Fibroblast of the conjunctiva (primary cell): ENCODE measurements at places on chromosomes 2 and 18.

- no peak for DNase-seq
Observed at GRCh38 chr2:136015699-136016098, 30.3 kb upstream of the DARS1 start.

DNA sequence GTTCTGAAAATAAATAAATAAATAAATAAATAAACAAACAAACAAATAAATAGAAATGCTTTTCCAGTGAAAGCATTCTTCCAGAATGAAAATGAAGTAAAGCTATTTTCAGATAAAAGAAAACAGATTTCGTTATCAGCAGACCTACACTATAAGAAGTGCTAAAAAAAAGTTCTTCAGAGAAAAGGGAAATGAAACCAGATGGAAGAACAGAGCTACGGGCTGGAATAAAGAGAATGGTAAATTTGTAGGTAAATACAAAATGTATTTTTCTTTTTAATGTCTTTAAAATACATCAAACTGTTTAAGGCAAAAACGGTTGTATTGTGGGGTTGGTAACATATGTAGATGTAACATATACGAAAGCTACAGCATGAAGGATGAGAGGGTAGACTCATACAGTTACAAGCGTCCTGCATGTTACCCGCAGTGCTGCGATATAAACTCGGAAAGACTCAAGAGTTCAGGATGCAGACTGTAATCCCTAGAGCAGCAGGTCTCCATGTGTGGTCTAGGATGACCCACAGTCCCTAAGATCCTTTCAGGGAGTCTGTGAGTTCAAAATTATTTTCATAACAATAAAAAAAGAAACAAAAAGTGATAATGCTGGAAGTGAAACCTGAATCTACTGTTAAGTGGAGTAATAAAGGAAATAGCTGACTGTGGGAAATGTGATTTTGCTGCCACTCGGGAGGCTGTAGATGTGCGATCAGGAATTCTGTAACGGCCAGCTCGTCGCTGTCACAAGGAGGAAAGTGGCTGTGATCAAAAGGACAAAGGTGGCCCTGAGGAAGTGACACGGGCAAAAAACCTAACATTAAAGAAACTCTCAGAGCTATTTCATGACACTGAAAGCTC lies 5.3 kb upstream of the RAB12 start:
- DNase-seq = no peak

- DNase-seq = no peak
Observed at GRCh38 chr18:30245766-30246455, 796.6 kb downstream of the DSC3 start.

DNA sequence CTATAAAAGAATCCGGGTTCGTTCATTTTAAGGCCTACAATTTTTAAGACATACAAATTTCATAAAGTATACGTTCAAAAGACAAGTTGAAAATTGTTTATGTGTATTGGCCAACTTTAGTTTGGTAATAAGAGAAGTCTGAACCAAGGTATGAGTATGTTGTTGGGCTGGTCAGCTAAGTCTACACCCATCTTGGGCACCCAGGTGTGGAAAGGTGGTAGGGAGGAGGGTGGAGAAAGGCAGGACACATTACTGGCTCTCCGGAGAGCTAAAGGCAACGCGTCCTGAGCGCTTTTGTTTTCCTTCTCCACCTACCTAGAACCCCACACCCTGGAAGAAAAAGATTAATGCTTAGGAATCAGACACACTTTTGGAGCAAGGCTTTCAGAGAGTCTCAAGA lies 899 bp upstream of the PELI1 start:
- DNase-seq = no peak

DNA sequence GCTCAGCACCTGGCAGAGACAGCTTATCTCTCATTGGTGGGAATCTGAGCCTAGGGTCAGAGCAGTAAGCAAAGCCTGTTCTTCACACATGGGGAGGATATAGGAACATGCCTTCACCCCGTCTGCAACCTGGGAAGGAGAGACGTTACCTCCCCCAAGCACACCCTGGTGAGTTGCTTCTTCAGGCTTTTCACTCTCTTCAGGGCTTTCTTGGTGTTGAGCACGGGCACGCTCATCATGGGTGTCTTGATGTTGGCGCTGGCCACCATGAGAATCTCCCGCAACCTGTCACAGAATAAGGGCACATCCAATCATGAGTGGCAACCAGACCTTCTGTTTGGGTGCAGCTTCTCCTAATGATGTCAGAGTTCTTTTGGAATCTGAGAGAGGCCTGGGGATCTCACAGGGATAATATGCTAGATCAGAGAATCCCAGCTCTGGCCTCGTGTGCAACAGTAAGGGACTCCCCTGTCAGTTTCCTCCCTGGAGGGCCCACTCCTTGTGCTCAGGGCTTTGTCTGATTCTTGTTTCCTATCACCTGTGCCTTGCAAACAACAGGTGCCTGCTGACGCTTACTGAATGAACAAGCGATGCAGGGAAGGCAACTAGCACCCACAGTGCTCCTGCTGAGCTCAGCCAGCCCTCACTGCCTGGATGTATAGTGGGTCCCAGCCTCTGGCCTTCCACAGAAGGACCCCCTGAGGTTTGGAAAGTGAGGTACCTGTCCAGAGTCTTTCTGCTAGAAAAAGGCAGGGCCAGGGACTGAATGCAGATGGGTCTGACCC lies 66.3 kb downstream of the POLR1A start:
- DNase-seq = no peak

DNA sequence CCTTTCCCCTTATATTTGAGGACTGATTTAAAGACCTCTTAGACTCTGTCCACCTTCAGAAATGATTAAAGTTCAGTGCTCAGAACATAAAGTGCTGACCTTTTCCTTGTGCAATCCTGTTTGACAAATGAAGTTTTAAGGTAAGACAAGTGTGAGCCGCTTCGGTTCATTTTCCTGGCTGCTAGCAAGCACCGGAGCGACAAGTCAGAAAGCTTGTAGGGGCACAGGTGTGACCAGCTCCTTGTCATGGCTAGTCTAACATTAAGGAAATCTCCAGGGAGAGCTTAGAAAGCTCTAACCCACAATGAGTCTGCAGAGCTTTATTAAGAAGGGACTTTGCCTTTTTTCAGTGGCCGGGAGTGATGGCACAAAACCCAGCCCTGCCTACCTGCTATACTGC lies 2.3 kb upstream of the NCKAP5 start:
- no peak for DNase-seq

GRCh38 chr2:33204945-33205344 lies 258.2 kb downstream of the LTBP1 start:
- DNase-seq = no peak

DNA sequence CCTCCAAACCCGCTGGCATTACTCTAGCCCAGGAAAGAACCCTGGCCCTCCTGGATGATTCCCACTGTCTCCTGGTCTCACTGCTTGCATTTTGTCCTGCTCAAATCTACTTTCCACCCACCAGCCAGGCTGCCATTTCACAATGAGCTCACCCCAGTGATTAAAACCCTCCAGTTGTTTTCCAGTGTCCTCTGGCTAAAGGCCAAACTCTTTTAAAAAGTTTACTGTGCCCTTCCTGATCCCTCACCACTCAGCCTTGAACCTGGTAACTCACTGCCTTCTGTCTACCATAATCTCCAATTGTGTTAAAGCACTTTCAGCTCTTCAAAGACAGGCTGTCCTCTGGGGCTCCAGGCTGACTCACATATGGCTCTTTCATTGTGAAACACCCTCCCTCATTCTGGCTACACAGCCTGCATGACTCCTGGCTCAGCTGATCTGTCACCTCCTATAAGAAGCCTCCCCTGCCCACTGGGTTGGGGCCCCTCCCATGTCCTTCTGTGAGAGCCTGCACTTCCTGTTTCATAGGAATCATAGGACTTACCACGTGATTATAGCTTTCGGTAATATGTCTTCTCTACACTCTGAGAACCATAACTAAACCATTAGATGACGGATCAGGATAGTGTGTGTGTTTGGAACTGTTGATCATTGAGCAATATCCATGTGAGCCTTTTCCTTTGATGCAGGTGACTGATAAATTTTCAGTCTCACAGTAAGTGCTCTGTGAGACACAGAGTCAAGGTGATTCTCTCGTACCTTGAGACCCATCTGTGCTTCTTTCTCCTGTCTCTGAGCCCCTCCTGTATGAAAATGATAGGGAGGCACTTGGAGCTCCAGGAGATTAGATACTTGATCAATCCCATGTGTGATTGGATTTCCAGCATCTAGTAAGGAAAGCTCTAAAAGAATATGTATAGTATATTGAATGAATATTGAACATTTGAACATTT lies 590.8 kb upstream of the ID2 start:
- DNase-seq = peak; percentile 89

- no peak for DNase-seq
Observed at GRCh38 chr2:205698286-205699268, 16.3 kb downstream of the NRP2 start.

DNA sequence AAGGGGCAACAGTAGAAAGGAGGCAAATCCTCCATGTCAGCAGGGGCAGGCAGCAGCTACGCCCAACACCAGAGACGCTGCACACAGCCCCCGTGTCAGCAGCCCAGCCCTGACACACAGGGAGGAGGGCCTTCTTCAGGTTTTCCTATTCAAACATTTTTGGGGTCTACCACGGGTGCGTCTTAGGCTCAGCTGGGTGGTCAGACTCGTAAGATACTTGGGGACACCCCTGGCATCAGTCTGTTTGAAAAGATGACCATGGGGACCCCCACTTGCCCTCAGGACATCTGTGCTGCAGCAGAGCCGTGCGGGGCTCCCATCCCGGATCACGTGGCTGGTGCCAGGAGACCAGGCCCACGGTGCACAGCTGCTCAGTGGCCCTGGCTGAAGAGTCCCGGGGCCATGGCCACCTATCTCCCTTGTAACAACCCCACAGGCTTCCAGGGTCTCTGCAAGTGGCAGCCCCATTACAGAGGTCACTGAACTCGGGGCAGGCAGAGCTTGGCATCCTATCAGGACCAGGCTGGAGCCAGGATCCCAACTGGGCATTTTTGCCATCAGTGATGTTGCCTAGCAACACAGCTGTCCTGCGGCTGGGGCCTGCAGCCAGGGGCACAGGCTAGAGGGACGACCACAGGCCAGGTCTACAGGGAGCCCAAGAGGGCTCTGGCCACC lies 82.5 kb downstream of the EDAR start:
- DNase-seq = no peak

- DNase-seq = peak; percentile 60
Observed at GRCh38 chr18:63161761-63162195, 157.8 kb downstream of the BCL2 start.

DNA sequence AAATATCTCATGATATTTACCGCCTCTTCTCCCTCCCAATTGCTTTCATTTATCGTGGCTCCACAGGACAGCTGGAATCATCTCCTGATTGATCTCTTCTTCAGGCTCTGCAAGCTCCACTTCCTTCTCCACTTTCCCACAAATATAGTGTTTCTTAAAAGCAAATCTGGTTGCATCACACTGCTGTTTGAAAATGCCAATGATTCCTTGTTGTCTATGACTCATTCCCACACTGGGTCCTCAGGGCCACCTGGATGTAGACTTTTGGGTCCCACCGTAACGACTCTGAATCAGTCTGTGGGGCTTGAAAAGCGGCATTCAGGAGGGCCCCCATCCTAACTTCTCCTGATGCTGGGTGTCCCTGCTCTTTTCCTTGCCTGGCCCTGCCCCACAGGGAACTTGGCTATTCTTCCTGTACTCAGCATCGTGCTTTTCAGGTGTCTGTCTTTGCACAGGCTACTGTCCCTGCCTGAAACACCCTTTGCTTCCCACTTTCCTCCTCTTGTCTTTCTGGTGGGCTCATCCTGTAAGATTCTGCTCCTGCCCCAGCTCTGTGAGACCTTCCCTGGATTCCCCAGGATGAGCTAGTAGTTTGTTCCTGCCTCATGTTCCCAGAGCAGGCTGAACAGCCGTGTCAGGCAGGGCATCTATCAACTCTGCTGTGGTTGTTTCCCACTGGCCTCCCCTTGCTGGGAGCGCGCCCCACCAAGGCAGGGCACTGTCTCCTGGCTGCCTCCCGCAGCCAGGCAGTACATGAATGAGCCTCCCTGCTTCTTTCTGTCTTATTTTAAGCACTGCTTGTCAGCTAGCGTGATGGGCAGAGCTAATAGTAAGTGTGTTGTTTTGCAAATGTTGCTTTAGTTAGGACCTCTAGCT lies 111.9 kb downstream of the KCTD1 start:
- DNase-seq = peak; percentile 65

- no peak for DNase-seq
Observed at GRCh38 chr18:30545393-30545792, 497.1 kb downstream of the DSC3 start.
